ENCODE measurements at places on chromosomes 11 and 22.
A peak's percentile ranks its signal among the peaks of the same experiment; 100 is the strongest.

- DNase-seq = no peak
Measured at GRCh38 chr11:20321177-20321576, 42.3 kb upstream of the HTATIP2 start.

- DNase-seq = no peak
Measured at GRCh38 chr11:68928136-68928880, 24.6 kb downstream of the IGHMBP2 start.

DNA sequence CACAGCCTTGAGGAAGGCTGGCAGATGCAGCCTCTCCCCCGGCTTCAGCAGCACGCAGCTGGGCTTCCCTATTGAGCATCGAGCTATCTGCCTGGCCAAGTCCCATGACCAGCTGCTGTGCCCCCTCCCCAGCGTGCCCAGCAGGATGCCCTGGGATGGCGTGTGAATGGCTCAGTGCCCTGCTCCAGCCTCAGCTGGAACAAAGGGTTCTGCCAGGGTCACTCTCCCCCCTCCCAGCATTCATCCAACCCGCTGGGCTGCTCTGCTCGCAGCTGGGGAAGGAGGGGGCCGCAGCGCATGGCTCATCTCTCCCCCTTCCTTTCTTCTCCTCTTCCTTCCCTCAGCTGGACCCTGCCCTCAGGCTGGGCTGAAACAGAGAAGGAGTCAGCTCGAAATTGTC is 14.5 kb downstream of the LRP4 start:
- DNase-seq = no peak

DNA sequence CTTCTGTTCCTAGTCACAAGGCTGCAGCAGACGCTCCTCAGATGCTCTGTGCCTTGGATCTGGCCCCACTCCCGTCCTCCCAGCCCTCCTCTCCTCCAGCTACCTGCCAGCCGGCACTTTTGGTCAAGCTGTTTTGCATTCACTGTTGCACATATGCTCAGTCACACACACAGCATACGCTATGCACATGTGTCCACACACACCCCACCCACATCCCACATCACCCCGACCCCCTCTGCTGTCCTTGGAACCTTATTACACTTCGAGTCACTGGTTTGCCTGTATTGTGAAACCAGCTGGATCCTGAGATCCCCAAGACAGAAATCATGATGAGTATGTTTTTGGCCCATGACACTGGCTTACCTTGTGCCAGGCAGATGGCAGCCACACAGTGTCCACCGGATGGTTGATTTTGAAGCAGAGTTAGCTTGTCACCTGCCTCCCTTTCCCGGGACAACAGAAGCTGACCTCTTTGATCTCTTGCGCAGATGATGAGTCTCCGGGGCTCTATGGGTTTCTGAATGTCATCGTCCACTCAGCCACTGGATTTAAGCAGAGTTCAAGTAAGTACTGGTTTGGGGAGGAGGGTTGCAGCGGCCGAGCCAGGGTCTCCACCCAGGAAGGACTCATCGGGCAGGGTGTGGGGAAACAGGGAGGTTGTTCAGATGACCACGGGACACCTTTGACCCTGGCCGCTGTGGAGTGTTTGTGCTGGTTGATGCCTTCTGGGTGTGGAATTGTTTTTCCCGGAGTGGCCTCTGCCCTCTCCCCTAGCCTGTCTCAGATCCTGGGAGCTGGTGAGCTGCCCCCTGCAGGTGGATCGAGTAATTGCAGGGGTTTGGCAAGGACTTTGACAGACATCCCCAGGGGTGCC is 109.8 kb downstream of the BCR start:
- no peak for DNase-seq

GRCh38 chr11:115420505-115420904 is 83.7 kb downstream of the CADM1 start:
- no peak for DNase-seq

DNA sequence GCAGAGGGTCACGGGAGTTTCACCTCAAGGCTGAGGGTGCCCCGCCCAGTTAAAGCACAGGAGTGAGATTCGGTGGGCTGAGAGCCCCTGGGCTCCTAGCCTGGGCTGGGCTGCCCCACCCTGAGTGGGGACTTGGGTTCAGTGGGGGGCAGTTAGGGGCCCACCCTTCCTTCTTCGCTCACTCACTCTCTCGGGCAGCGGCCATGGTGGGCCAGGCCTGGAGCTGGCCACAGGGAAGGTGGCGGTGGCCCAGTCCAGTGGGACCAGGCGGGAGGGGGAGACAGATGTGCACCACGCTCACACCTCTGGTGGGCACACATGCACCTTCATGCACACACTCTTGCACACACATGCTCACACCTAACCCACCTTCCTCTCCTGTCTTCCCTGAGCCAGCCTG is 6.1 kb downstream of the FLRT1 start:
- DNase-seq = no peak

DNA sequence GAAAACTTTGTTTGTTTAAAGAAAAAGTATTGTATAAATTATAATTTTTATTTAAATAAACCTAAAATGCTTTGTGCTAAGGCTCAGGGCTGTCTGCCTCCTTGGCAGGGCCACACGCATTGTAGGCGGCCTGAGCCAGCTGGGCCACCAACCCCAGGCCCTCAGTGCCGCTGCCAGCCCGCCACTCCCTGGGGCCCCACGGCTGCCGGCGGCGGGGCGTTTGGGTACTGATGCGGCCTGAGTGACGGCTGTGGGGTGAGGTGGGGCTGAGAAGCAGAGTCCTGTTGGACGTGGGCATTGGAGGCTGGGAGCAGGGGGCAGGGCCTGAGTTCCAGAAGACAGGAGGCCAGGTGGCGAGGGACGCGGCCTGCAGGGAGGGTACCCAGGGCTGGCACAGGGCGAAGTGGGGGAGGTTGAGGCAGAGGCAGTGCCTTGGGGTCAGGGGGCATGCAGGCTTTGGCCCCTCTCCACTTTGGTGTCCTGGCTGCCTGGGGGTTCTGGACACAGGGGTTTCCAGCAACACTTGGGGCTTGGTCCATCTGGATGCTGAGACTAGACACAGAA is 58.3 kb downstream of the CERK start:
- DNase-seq = no peak

GRCh38 chr11:100354736-100355135 is 332.4 kb upstream of the ARHGAP42 start:
- no peak for DNase-seq

DNA sequence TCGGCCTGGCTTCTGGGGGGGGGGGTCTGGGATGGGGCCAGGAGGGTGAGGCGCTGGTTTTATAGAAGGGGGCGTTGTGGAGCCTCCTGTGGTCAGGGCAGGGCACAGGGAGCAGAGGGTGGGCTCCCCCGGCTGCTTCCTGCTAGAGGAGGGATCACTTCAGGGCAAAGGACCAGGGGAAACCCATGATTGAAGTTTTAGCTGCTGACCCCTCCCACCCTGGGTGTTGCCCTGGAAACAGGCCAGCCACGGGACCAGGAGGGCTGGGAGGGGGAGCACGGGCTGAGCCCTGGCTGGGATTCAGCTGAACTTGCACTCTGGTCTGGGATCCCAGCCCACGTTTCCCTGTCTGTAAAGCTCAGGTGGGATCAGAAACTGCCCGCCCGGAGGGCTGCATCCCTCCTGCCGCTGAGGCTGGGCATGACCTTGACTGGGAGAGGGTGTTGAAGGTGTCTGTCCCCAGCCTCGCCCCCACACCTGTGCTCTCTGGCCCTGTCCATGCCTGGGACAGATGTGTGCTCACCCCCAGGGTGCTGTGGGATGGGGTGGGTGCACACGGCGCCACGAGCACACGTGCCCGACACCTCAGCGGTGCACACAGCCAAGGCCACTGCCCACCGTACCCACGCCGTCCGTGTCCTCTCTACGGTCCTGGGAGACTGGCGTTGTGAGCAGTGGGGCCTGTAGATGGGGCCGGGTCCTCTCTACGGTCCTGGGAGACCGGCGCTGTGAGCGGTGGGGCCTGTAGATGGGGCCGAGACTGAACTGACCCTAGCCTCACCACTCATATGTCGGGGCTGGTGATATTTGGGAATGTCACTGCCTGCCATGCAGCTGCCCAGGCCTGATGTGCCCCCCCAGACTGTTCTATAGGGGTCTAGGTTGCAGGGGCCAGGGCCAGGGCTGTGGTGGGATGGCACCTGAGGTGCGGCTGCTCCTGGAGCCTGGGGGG is 2.3 kb downstream of the TSPAN4 start:
- no peak for DNase-seq

DNA sequence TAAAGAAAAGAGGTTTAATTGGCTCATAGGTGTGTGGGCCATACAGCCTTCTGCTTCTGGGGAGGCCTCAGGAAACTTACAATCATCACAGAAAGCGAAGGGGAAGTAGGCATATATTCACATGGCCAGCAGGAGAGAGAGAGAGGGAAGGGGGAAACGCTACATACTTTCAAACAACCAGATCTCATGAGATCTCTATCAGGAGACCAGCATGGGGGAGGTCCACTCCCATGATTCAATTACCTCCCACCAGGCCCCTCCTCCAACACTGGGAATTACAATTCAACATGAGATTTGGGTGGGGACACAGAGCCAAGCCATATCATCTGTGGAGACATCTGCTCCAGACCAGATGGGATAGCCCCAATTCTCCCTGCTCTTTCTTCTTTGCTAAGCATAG is 866.0 kb downstream of the BRD1 start:
- no peak for DNase-seq

- DNase-seq = no peak
Measured at GRCh38 chr11:68468217-68468828, 7.8 kb downstream of the PPP6R3 start.

- no peak for DNase-seq
Measured at GRCh38 chr22:37371491-37371890, 55.8 kb downstream of the ELFN2 start.

DNA sequence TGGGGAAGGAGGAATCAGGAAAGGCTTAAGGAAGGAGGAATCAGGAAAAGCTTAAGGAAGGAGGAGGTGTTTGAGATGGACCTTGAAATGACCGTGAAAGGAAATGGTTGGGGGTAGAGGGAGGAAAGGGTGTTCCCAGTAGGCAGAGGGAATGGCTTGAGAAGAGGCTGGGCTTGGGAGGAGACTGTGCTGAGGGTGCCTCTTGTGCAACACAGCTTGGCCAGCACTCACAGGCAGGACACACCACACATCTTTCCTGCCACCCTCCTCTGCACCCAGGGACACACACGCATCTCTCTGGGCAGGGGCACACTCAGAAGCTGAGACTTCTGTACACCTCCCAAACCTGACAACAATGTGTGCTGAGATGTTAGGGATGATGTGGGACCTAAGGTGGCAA is 151.4 kb downstream of the FBXO7 start:
- no peak for DNase-seq

GRCh38 chr11:4140067-4140636 is 45.6 kb downstream of the RRM1 start:
- no peak for DNase-seq

DNA sequence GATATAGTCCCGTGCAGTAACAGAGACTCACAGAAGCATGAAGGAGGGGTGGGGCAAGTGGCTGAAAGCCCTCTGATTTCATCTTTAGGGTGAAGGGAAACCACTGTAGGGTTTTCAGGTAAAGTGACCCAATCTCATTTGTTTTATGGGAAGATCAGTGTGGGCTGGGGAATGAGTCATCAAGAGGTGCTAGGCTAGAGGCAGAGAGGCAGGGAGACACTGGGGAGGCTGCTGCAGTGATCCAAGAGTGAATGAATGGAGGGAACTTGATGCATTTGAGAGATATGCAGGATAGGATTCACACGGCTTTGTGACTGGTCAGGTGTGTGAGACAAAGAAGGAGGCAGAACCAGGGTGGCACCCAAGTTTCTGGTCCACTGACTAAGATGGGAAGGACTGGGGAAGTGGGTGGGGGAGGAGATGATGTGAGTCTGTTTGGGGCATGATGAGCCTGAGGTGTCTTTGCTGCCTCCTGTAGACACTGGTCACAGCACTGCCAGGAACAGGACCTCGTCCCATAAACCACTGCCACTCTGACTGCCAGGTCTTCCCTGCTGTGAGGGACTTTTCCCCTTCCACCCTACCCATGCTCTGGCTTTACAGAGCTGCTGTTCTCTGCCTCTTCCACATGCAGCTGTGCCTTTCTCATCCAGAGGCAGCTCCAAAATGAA is 239.0 kb downstream of the TENM4 start:
- peak; percentile 3 for DNase-seq
